ENCODE measurements at places on chromosomes 1 and 21. TPM values are rescaled to one million over a fixed set of nuclear protein-coding genes. Genes with fewer than 3 reads are reported as not detected.

The WNT3A gene
- total RNA-seq = 0.29 TPM

The OR2G6 gene
- not detected for total RNA-seq

The GPR137B gene
- 29.6 TPM for total RNA-seq

The MRPS6 gene
- 22.3 TPM for total RNA-seq

GRCh38 chr1:186194107-186194756 is 180.8 kb downstream of the TPR start:
- DNase-seq = no peak

The HNRNPU gene
- total RNA-seq = 500 TPM

- DNase-seq = no peak
Observed at GRCh38 chr21:16071092-16071491, 341.3 kb downstream of the USP25 start.

DNA sequence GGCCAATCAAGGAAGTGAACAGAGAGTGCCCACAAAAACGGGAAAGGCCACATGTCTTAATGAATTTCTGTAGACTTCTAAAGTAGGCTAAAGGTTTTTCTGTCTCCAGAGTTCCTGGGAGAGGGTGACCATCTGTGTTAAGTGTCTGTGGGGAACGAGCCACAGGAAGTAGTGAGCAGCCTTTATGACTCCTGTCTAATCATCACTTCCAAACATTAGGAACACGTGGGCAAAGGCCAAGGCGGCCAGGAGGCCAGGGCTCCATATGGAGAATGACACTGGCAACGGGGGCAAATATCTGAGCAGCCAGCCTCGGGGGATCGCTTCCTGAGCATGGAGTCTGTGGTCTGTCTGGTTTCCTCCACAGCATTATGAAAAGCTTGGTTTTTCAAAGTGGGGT is 7.1 kb downstream of the FAM89A start:
- no peak for DNase-seq

DNA sequence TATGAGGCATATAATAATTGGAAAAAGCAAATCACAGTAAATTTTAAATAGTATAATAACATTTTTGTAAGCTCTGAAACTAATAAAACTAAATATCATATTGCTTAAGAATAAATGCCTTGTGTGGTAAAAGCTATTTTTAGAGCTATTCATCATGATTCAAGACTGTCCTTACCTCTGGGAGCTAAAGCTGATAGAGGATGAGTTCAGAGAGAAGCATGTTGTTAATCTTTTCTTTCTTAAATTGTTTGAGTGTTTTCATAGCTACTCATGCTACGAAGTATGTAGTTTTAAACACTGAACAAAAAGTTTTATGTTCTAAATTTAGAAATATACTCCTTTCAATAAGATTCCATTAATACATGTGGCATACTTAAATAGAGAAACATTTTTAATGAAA is 30.5 kb downstream of the IFI16 start:
- no peak for DNase-seq

The ZNF593OS gene
- not detected for total RNA-seq

The BTBD8 gene
- total RNA-seq = 7.5 TPM

DNA sequence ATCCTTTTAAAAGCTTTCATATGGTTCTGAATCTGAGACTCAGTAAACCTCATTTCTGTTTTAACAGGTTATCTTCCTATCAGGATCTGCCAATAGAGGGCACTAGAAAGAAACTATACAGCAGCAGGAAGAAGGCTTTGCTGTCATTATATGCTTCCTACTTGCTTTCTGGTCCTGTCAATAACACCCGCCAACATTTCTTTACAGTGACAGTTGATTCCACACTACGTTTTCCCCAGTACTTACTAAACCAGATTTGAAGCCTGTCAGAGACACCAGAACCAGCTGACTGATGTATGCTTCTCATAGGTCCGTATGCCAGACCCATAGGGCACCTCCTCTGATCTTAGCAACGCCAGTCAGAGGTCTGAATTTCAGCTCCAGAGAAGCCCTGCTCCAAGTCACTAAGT is 341.0 kb upstream of the NEGR1 start:
- no peak for DNase-seq

- DNase-seq = no peak
Observed at GRCh38 chr1:43442756-43443155, 11.0 kb downstream of the HYI start.

GRCh38 chr1:114352797-114353196 is 158.2 kb downstream of the TRIM33 start:
- DNase-seq = no peak

DNA sequence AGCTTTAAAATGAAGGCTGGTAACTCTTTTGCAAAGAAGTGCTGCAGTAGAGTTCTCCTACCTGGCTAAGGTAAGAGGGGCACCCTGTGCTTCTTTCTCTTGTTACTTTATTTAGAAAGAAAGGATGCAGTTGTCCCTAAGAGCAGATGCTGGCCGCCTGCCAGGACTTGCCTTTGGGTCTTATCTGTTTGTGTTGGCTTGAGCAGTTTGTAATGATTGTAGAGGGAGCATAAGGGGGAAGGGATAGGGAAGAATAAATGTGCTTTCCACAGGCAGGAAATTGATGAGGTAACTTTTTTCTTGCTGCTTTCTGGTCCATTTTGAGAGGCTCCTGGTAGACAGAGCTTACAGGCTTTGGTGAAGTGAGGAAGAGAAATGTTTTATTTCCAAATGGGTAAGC is 229.6 kb downstream of the HHAT start:
- no peak for DNase-seq

GRCh38 chr1:204041803-204042505 is 31.0 kb upstream of the SOX13 start:
- no peak for DNase-seq

DNA sequence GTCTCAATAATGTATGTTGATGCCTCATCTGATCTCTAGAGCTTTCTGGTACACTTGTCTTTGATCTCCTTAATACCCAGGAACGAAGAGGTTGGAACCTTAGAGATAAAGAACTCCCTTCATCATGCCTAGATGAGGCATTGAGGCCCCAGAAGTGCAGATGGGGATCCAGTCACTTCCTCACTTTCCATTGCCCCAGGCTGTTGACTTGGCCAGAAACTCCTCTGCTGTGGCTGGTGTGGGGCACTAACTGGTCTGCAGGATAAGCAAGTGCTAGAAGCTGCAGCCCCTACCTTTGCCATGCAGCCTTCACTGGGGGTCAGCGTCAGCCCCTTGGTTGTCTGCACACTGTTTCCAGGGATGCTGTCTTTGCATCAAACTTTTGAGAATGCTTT is 49.9 kb downstream of the STUM start:
- DNase-seq = no peak
